ENCODE measurements at places on chromosomes 16 and 17. TPM values are rescaled to one million over a fixed set of nuclear protein-coding genes. Genes with fewer than 3 reads are reported as not detected.

- no peaks in the 10 kb centered on the region for H3K4me1 ChIP-seq
- H3K27me3 ChIP-seq: no peaks in the 10 kb centered on the region
- no peak overlapping the region for H3K27ac ChIP-seq
- no peaks in the 10 kb centered on the region for H3K36me3 ChIP-seq
- peak; percentile 51 for DNase-seq
Observed at GRCh38 chr16:67015313-67015731, 13.6 kb upstream of the CBFB start.

- H3K27ac ChIP-seq: peak overlapping the region; percentile 17
- H3K36me3 ChIP-seq: no peaks in the 10 kb centered on the region
- DNase-seq: no peak
- peaks cover 5% of the 10 kb centered on the region for H3K4me1 ChIP-seq
- H3K27me3 ChIP-seq: no peaks in the 10 kb centered on the region
- no peak overlapping the region for H3K4me3 ChIP-seq
Observed at GRCh38 chr17:57481910-57482391, 225.6 kb downstream of the MSI2 start.

GRCh38 chr16:3007957-3008689 is 4.6 kb upstream of the CLDN9 start:
- peaks cover 50% of the 10 kb centered on the region for H3K4me1 ChIP-seq
- peaks cover 10% of the 10 kb centered on the region for H3K36me3 ChIP-seq
- H3K27ac ChIP-seq: peak overlapping the region; percentile 94
- no peaks in the 10 kb centered on the region for H3K27me3 ChIP-seq
- peak overlapping the region; percentile 43 for H3K4me3 ChIP-seq

GRCh38 chr16:85266857-85267256 is 154.6 kb upstream of the CIBAR2 start:
- H3K27me3 ChIP-seq: no peaks in the 10 kb centered on the region
- no peaks in the 10 kb centered on the region for H3K36me3 ChIP-seq
- H3K4me1 ChIP-seq: no peaks in the 10 kb centered on the region
- DNase-seq: no peak
- H3K27ac ChIP-seq: no peak overlapping the region

DNA sequence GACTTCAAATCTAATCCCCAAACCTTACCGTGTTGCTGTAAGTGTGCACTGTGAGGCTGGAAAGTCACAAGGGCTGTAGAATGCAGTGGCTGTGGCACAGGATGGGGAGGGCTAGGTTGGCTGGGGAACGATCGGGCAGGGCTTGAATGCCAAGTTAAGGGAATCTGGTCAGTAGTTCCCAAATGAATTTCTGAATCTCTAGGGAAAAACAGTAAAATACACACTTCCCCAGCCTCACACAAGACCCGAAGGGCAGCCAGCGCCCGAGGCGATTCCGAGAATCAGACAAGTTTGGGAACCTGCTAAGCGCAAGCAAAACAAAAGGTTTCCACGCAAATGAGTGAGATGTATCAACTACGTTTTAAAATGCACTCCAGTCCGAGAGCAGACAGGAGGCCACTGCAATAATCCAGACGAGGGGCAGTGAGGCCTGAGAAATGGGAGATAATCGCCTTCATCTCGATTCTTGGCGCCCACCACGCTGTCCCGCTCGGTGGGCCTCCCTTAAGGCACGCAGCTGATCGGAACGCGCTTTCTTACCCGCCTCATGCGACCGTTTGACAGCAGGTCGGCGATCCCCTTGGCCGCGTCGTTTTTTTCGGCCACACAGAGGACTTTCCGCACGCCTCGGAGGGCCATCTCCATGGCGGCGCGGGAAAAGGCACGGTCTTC is 599 bp downstream of the TOP3A start:
- peak; percentile 39 for DNase-seq
- peak overlapping the region; percentile 91 for H3K4me3 ChIP-seq
- H3K4me1 ChIP-seq: peaks cover 8% of the 10 kb centered on the region

GRCh38 chr17:7114241-7114874 is at the start of gene ASGR2:
TSS of gene ASGR2 (minus strand) at chr17:7114822. CDS start at chr17:7114240, 582 bp downstream.
- no peak within 1 kb of the TSS for H3K4me3 ChIP-seq
- H3K27ac ChIP-seq: no peak within 1 kb of the TSS
- no peaks in the 10 kb centered on the region for H3K4me1 ChIP-seq
- no peak for DNase-seq
- no peaks in the 10 kb centered on the region for H3K27me3 ChIP-seq
- H3K36me3 ChIP-seq: no peaks in the 10 kb centered on the region

DNA sequence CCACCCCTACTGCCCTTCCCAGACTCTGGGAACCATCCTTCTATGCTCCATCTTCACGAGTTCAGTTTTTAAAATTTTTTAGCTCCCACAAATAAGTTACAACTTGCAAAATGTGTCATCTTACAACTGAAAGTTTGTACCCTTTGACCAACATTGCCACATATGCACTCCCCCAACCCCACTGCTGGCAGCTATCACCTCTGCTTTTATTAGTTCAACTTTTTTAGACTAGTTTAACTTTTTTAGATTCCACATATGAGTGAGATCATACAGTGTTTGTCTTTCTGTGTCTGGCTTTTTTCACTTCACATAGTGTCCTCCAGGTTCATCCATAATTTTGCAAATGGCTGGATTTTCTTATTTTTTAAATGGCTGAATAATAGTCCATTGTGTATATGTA is 7.7 kb downstream of the GPT2 start:
- no peaks in the 10 kb centered on the region for H3K27me3 ChIP-seq
- no peak overlapping the region for H3K27ac ChIP-seq
- DNase-seq: no peak
- no peaks in the 10 kb centered on the region for H3K4me1 ChIP-seq

DNA sequence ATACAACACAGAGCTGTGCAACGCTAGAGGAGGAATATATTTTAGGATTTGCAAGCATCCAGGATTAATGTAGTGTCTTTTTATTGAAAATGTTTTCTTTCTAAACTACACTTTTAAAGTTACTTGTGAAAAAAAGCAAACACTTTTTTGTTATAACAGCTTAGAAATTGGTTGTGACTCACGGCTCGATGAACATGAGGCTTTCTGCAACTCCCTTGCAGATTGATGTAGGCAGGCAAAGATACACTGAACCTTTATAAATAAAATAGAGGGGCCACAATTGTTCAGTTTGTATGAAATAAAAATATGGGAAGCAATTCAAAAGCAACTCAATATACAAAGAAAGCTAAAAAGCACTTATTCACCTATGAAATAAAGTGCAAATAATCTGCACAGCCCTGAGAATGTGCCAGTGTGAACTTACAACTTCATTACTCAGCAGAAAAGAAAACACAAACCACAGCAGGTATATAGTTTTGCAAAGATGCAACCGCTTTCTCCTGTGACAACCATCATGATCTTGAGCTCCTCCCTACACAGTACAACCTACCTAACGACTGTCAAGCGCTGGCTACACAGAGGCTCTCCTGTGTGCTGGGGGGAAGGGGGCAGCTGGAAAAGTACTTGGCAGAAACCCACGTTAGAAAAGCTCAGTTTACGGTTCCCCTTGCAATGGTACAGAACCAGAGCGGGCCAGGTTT is 948 bp downstream of the LUC7L start:
- H3K27ac ChIP-seq: peak overlapping the region; percentile 99
- DNase-seq: no peak
- H3K27me3 ChIP-seq: no peaks in the 10 kb centered on the region
- peak overlapping the region; percentile 98 for H3K4me3 ChIP-seq

GRCh38 chr17:64259922-64260321 is 3.1 kb downstream of the TEX2 start:
- peaks cover 23% of the 10 kb centered on the region for H3K4me1 ChIP-seq
- no peak overlapping the region for H3K4me3 ChIP-seq
- H3K27me3 ChIP-seq: no peaks in the 10 kb centered on the region
- no peaks in the 10 kb centered on the region for H3K36me3 ChIP-seq

GRCh38 chr16:4052096-4052495 is 64.1 kb downstream of the ADCY9 start:
- H3K27ac ChIP-seq: no peak overlapping the region
- DNase-seq: no peak
- peaks cover 4% of the 10 kb centered on the region for H3K4me1 ChIP-seq
- H3K27me3 ChIP-seq: no peaks in the 10 kb centered on the region
- H3K36me3 ChIP-seq: peaks cover 5% of the 10 kb centered on the region

- no peaks in the 10 kb centered on the region for H3K27me3 ChIP-seq
- peak overlapping the region; percentile 91 for H3K27ac ChIP-seq
- no peaks in the 10 kb centered on the region for H3K36me3 ChIP-seq
- no peaks in the 10 kb centered on the region for H3K4me1 ChIP-seq
- peak; percentile 89 for DNase-seq
- H3K4me3 ChIP-seq: peak overlapping the region; percentile 66
Observed at GRCh38 chr17:10844621-10845387, 6.9 kb upstream of the PIRT start.

DNA sequence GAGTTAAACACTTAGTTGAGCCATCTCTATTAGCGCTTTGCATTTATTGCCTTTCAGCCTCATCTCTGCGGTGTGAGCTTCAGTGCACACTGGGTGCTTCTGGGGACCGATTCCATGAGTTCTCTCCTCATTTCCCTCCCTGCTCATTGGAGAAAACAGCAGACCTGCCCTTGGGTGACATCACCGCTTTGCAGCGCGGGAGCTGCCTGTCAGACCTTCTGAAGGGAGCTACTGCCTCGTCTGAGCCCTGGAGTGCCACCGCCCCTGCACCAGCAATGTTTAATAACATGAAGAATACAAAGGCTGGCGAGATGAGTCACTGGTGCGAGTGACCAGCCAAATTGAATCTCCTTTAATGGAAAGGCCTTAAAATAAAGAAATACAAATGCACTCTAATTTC is 30.2 kb upstream of the CPPED1 start:
- H3K4me1 ChIP-seq: no peaks in the 10 kb centered on the region
- H3K36me3 ChIP-seq: no peaks in the 10 kb centered on the region
- no peaks in the 10 kb centered on the region for H3K27me3 ChIP-seq
- H3K4me3 ChIP-seq: no peak overlapping the region
- no peak overlapping the region for H3K27ac ChIP-seq

GRCh38 chr17:83055911-83056582 is 23.4 kb upstream of the METRNL start:
- no peak for DNase-seq
- no peaks in the 10 kb centered on the region for H3K36me3 ChIP-seq
- no peaks in the 10 kb centered on the region for H3K27me3 ChIP-seq
- H3K4me3 ChIP-seq: no peak overlapping the region

Gene KRT24
- not detected for polyA plus RNA-seq

Gene KRTAP4-5
- not detected for polyA plus RNA-seq

Gene GNGT2
- 3.5 TPM for polyA plus RNA-seq

Gene LGALS9C
- 4.5 TPM for polyA plus RNA-seq

Gene KRTAP4-6
- not detected for polyA plus RNA-seq

Gene SLFN13
- 0.67 TPM for polyA plus RNA-seq

Gene CNGB1
- not detected for polyA plus RNA-seq

Gene HAP1
- polyA plus RNA-seq: 0.27 TPM

Gene ST6GALNAC1
- polyA plus RNA-seq: 77.2 TPM
